ENCODE measurements at places on chromosomes 4 and X. TPM values are rescaled to one million over a fixed set of nuclear protein-coding genes. Genes with fewer than 3 reads are reported as not detected.

The PABPC1L2A gene
- total RNA-seq, result not detected

GRCh38 chr4:18582841-18583240, 561.3 kb upstream of the LCORL start:
- DNase-seq, result no peak
- no peak overlapping the region for H3K4me3 ChIP-seq

- no peaks in the 10 kb centered on the region for H3K27me3 ChIP-seq
- H3K27ac ChIP-seq, result no peak overlapping the region
- no peak for DNase-seq
- no peaks in the 10 kb centered on the region for H3K4me1 ChIP-seq
Observed at GRCh38 chr4:37132351-37132974, 112.1 kb upstream of the NWD2 start.

DNA sequence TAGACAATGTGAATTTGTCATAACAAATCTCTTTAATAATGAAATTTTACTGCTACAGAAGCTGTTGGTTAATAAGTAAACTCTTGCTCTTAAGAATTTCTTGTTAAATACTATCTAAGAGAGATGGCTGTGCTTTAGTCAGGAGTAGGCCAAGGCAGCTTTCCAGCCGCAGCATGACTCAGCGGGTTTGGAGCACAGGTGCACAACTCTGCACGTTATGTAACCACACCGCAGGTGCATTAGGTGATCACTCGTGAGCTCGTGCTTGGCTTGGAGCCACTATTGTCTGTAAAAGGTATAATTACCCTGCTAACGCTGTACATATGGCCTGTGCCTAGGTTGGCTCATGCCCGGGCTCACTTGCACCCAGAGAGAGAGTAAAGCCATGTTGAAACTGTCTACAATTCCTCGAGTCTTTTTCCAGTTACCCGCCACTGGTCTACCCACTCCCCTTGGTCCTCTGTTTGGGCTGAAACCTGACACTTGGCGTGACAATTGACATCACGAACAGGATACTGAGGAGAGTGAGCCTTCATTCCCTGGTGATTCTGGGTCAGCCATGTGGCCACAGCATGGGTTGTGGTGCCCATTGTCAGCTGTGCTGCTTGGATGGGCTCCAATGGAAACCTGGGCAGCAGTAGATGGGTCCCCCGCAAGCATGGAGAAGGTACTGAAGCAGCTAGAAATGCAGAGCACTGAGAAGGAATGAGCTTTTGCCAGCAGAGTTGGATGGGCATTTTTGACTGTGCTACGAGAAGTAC, 18.4 kb upstream of the ANAPC4 start:
- no peaks in the 10 kb centered on the region for H3K36me3 ChIP-seq
- H3K27ac ChIP-seq, result no peak overlapping the region
- H3K4me3 ChIP-seq, result no peak overlapping the region
- DNase-seq, result no peak
- no peaks in the 10 kb centered on the region for H3K27me3 ChIP-seq

- H3K4me3 ChIP-seq, result no peak overlapping the region
- no peaks in the 10 kb centered on the region for H3K4me1 ChIP-seq
- H3K27me3 ChIP-seq, result no peaks in the 10 kb centered on the region
- H3K36me3 ChIP-seq, result no peaks in the 10 kb centered on the region
- no peak overlapping the region for H3K27ac ChIP-seq
Observed at GRCh38 chr4:172650758-172651530, 517.7 kb upstream of the GALNT7 start.
